GM03348 (cell line): ENCODE measurements at places on chromosomes 5 and 9.

GRCh38 chr9:128201441-128202369 lies 1.5 kb upstream of the DNM1 start:
- no peak for DNase-seq

DNA sequence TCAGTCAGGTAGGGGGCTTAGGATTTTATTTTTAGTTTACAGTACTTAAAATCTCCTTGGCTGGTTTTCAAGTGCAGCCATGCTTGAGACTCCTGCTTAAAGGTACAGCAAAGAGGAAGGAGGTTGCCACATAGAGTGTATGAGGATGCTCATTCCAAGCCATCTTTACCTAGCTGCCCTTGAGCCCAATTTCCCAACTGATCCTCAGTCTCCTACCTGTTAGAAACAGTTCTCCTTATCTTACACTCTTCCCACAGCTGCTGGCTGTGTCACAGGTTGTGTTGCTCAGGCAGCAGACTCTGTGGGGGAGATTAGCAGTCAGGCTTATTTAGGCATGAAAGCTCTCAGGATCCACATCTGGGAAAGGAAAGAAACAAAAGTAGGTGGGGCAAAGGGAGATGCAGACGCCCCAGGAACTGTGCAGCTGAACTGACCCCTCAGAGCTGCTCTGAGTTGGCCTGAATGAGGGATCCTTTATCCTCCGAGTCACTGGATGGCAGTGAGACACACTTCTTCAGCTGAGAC lies 95.1 kb downstream of the NMUR2 start:
- DNase-seq: no peak

GRCh38 chr5:9954869-9955268 lies 294.8 kb downstream of the ATPSCKMT start:
- no peak for DNase-seq

DNA sequence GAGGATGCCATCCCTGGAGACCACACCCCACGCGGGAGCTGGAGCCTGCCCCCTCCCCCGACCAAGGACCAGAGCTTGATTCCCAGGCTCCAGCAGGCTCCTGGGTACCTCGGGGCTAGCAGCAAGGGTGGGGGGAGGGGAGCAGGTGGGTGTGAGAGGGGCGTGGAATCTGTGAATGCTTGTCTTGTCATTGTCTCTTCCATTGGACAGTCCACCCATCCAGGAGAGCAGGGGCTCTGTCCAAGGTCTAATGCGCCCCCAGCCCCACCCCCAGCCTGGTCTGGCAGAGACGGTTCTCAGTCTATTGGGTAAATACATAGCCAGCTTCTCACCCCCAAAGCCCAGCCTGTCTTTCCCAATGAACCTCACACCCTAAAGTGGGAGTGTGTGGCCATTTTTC lies 22.8 kb downstream of the URM1 start:
- no peak for DNase-seq

DNA sequence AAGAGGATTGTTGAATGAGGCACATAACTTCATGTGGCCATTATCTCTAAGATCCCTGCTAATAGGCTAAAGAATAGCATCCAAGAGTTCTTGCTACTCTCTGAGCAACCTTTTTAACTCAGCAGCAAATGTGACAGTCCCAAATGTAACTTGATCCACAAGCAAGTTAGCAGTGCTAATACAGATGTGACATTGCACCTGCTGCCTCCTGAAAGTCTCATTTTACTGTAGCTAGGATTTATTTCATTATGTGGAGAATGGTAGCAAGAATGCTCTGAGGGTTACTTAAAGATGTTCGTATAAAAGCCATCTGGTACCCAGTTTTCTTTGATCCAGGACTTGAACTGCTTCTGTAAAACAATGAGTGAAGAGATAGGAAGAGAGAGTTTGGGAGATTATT lies 45.8 kb downstream of the CDH10 start:
- DNase-seq: no peak

DNA sequence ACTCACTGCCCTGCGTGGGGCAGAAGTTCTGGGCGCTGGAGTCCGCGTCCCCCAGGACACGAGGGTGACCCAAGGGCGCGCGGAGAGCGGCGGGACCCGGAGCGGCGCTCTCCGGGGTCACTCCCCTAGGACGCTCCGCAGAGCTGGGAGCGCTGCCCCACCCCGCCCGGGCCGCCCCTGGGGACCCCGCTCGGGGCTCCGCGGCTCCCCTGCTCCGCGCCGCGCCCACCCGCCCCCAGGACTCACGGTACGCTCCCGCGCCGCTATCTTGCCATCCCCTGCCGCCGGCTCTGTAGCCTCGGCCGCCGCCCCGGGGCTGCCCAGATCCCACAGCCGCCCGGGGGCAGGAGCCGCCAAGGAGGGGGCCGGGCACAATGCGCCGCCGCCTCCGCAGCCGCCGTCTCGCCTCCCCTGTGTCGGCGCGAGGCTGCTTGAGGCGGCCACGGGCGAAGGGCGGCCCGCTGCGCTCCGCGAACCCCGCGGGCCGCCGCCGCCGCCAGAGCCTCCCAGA lies 303 bp downstream of the LIFR start:
- DNase-seq: no peak

- peak; percentile 39 for DNase-seq
Observed at GRCh38 chr5:96876292-96876850, at the start of gene ERAP2. Gene ERAP2 (plus strand): TSS chr5:96876500. CDS start chr5:96879686, 3,186 bp downstream.

DNA sequence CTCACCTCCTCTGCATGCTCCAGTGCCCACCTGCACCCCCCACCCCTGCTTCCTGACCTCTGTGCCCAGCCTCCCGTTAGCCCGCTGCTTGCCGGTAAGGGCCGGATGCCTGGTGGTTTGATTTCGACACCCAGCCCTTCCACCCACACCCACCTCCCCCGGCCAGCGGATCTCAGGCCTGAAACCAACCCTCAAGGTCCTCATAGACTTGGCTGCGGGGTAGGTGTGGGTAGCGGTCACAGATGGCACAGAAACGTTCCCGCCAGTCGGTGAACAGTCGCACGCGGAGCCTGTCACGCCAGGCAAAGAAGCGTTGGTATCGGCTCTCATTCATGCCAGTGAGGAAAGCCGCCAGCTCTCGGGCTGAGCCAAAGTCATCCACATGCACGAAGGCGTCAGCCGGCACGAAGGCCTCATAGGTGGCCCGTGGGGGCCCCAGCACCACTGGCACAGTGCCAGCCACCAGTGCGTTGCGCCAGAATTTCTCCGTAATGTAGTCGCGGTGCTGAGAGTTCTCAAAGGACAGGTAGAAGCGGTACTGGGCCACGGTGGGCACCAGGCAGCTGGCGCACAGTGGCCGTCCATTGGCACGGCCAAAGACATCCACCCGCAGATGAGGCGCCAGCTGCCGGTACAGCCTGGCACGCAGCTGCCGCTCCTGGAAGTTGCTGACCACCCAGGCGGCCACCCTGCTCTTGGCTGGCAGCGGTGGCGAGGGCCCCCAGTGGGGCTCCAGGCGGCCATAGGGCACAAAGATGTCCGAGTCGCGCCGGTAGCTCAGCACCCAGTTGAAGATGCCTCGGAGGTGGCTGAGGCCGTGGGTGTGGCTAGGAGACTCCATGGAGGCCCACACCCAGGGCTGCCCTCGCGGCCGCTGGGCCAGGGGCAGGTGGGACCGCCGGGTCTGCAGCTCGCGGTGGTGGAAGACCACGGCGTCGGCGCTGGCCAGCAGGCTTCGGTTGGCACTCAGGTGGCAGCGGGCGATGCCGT lies 1.1 kb downstream of the FUT7 start:
- no peak for DNase-seq

DNA sequence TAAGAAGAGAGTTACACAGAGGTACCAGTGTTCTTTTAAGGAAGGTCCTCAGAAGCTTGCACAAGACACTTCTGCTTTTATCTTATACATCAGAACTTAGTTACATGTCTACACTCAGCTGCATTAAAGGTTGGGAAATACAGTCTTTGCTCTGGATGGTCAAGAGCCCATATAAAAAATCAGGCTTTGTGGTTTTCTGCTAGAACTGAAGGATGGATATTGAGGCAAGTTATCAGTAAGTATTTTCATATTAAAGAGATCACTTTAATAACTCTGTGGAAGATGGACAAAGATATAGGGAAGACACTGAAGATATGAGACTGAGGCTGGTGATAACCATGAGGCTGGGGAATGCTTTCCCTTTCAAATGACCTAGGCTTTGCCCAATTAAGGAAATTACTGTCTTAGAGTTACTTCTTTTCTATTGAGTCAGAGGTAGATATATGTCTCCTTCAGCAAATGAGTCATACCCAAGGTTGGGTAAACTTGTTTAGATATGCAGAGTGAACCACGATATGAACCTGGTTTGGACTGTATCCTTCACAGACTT lies 87.0 kb upstream of the TNC start:
- peak; percentile 42 for DNase-seq

- no peak for DNase-seq
Observed at GRCh38 chr9:95096807-95097206, 220.7 kb downstream of the FANCC start.

GRCh38 chr9:134598884-134599245 lies 42.7 kb upstream of the COL5A1 start:
- no peak for DNase-seq

- DNase-seq: no peak
Observed at GRCh38 chr5:125293726-125294125, 547.3 kb upstream of the ZNF608 start.

DNA sequence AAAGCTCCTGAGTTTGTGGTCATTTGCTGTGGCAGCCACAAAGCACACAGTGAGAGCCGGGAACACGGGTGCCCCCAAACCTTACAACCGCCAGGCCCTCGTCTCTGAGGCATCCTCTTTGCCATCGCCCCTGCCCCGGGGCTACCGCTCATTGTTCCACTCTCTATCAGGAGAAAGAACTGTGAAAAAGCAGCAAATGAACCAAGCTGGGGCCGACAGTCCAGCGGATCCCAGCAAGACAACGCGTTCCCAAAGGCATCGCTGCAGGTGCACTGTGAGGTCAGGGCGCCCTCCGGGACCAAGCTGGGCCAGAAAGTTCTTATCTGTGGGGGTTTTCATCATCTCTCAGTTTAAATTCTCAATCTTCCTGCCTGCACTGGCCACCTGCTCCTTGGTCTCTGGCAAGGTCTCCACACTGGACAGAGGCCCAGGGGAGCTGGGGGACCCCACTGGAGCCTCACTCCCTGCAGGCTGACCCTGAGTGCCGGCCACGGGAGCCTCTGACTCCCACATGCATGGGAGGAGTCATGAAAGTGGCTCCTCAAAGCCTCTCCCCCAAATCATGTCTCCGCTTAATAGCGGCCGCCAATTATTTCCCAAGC lies 32.1 kb downstream of the VAV2 start:
- no peak for DNase-seq

DNA sequence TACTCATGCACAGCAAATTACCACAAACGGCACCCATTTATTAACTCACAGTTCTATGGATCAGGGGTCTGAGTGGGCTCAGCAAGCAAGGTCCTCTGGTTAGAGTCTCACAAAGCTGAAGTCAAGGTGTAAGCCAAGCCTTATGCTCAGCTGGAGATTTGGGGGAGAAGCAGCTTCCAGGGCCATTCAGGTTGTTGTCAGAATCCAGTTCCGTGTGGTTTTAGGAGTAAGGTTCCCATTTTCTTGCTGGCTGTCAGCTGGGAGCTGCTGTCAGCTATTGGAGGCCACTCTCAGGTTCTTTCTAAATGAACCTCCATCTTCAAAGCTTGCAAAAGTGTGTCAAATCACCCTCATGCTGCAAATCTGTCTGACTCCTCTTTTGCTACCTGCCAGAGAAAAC lies 17.7 kb downstream of the FCN2 start:
- DNase-seq: no peak
